Stomach (tissue), 19 donors: ENCODE measurements at places on chromosomes 5 and 9. TPM values are rescaled to one million over a fixed set of nuclear protein-coding genes. Genes with fewer than 3 reads are reported as not detected.
A peak's percentile ranks its signal among the peaks of the same experiment; 100 is the strongest.

FST gene
- total RNA-seq, result 7.4 TPM

BASP1 gene
- total RNA-seq, result 15.1 TPM

INSYN2B gene
- total RNA-seq, result 0.18 TPM

LOX gene
- 31.4 TPM for total RNA-seq

ADAMTS13 gene
- total RNA-seq, result not detected

- peak; percentile 80 for DNase-seq
Observed at GRCh38 chr9:134662143-134662876, 20.7 kb downstream of the COL5A1 start.

DNA sequence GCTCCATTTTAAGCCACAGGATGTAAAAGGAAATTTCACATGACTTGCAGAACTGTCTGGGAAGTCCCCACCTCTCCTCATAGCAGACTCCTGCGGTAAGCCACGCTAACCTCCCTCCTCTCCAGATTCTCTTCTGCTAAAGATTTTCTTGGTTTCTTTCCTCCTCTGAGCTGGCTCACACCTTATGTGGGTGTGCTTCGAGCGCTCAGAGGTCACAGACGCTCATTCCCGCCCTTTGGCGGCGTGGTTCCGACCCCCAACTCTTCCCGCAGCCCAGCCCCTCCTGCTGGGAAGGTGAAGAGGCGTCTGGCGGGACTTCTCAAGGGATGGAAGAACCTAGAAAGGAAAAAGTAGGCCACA, 32.9 kb upstream of the CDK20 start:
- peak; percentile 13 for DNase-seq

DNA sequence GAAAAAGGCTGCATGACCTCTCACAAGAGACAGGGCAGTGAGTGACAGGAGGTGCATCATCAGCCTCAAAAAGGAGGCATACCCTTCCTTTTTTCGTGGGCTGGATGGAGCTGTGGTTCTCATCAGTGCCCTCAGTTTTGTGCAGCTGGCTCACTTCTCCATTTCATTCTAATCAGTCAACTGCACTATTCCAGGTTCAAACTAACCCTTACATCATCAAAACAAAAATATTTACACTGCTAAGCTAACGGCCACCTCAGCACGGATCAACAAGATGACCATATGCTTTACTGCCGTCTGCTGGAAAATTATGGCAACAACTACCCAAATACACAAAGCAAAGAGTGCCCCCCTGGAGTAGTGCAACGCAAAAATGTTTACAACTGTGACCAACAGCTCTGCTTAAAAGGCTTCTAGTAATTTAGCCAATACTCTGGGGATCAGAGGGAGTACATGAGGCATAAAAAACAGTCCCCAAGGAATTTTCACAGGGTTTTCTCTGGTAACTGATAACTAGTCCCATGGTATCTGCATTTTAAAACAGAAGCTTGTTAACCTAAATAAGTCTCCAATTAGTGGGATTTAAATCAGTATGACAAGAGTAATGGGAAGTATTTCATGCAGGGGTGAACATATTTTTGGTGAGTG, 10.8 kb downstream of the KCNV2 start:
- DNase-seq, result no peak

DNA sequence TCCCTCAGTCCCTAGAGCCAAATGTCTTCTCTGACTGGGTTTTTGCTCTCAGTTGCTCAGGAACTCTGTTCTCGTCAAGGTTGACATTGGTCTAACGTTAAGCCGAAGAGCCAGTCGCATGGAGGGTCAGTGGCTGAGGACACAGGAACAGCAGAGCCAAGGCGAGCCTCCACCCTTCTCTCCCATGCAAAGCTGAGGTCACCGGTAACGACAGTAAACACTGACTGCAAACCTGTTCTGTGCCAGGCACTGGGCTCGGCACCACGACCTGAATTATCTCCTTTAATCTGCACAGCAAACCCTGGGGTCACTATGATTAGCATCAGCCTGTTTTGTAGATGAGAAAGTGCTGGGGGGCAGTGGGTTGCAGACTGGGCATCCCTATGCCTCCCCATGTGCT, 171.0 kb downstream of the COL23A1 start:
- no peak for DNase-seq

DNA sequence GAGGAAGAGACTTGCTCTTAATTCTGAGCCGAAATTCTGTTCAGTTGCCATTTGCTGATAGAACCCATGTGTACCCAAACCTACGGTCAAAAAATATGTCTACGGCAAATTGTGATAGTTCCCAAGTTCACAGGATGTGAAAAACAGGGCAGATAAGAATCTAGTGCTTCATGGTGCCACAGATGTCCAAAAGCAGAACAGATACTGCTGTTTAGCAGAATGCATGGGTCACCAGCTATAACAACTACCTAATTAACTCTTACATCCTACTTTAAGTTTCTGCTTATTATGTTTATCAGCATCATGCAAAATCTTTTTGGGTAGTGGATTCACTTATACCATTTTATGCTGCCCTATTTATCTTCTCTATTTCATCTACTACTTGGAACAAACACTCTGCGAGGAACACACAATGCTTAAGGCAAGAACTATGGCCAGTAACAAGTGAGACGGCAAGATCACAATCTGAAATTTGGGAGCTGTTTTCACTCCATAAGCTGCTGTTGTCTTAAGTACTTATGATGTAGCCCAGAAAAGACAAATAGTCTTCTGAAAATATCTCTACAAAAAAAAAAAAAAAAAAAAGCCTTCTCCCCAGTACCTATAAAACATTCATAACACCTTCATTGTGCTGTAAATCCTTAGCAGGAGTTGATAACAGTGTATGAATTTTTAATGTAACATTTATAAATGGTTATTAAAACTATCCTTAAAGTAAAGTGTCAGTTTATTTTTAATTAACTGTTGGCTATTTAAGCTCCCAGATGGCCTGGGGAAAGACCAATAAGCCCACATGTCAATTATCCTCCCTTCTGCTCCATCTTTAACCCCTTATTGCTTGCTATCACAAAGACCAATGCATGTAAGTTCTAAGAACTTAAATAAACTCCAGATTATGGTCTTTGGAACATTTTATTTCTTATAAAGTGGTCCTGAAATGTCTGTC, 232.3 kb downstream of the TLR4 start:
- no peak for DNase-seq

DNA sequence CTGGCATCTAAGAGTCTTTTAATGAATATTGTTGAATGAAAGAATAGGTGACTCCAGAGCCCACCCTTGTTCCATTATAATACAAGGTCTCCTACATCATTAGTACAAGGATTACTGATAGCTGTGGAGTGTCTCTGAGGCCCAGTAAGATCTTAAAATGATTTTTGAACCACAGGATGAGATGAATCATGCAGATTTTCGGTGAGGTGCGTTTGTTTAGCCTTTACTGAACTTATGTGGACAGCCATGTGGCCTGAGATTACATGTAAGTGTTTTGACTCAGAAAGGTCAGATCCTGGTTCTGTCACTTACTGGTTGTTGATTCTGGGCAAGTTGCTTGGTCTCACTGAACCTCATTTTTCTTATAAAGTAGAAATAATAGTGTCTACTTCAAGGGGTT, 21.6 kb downstream of the NFX1 start:
- no peak for DNase-seq

GRCh38 chr5:117486261-117486660, 911.6 kb upstream of the SEMA6A start:
- DNase-seq, result no peak

GRCh38 chr9:76697081-76697480, 67.2 kb upstream of the PCA3 start:
- DNase-seq, result no peak

GRCh38 chr5:169803077-169803981, 166.3 kb downstream of the DOCK2 start:
- peak; percentile 51 for DNase-seq

- DNase-seq, result peak; percentile 46
Observed at GRCh38 chr9:98108531-98109031, 10.4 kb downstream of the TRIM14 start.

DNA sequence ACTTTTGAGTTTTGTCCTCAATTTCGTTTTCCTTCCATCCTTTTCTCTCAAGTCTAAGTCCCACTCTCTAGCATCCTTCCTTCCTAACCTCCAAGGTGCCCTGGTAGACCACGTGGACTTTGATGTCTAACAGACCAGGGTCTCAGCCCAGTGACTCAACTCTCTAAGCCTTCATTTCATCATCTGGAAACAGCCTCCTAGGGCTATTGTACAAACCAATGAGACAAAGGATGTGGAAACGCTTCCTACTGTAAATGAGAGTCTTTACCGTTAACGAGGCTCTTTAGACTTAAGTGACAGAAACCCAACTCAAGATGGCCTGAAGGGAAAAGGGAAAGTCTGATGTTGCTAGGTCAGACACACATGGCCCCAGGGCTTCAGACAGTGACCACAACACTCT, 49.2 kb upstream of the CPLX2 start:
- no peak for DNase-seq

DNA sequence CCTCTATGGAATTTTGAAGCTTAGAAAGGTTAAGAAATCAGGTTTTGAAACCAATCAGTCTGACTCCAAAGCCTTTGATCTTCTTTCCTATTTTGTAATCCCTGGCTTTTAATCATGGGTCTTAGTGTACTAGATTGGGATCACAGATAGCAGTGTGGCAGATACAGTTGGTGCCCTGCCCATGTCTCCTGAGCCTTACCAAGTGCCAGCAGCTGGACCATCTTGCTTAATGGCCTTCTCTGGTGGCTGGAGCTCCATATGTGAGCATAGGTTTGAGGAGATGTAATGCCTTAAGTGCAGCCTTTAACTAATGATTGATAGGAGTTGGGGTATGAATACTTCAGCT, 16.7 kb upstream of the RIC1 start:
- no peak for DNase-seq

- no peak for DNase-seq
Observed at GRCh38 chr9:99257723-99258389, 35.8 kb downstream of the SEC61B start.

DNA sequence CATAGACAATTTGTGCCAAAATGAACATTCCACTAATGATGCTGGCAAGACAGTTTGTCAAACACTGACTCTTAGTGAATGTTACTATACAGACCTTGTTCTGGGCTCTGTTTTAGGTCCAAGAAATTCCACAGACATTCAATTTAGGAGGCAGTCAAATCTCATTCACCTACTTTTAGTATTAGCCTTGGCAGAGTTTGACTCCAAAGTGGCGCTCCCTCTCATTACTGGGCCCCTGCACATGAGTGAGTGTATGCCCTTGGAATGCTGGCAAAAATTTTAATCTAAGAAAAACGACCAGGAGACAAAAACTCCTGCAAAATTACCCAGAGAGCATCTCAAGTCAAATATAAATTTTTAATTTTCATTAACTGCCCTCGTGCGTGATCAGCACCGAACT, 94.9 kb upstream of the SLC27A6 start:
- DNase-seq, result no peak

- DNase-seq, result no peak
Observed at GRCh38 chr9:104302775-104303174, 201.3 kb upstream of the OR13F1 start.

GRCh38 chr5:30103452-30104202, 1089.9 kb upstream of the CDH6 start:
- no peak for DNase-seq
